ENCODE measurements at places on chromosomes 3 and 15.

DNA sequence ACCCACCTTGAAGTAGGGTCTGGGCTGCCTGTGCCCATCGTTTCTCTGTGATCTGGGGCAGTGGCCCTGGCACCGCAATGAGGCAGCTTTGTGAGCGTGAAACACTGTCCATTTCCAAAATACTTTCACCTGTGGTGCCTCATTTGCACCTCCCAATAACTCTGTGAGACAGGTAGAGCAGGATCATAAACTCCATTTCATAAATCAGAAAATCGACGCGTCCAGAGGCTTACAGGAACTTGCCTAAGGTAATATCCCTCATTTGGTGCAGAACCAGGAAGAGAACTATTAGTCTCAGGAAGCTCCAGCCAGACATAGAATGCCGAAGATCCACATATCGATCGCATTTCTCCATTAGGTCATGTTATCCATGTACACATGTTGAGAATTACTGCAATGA, 38.2 kb upstream of the SEMA4B start:
- DNase-seq = no peak

GRCh38 chr15:94744080-94744793, 512.9 kb downstream of the MCTP2 start:
- no peak for DNase-seq

DNA sequence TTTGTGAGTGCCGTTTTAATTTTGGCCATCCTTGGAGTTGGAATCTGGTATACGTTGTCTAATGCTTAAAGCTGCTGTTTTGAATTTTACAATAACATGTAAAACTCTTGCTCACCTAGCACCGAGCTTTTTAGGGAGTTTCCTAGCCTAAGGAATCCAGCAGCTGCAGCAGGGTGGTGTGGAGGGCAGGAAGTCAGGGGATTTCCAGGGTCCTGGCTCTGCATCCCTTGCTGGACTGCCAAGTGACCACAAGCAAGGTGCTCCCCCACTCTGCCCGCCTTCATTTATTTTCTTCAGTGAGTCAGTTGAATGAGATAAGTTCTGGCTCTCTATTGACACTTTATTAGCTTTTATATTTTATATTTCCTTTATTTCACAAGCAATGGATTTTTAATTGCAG, 113.7 kb downstream of the ATG7 start:
- DNase-seq = peak; percentile 75

DNA sequence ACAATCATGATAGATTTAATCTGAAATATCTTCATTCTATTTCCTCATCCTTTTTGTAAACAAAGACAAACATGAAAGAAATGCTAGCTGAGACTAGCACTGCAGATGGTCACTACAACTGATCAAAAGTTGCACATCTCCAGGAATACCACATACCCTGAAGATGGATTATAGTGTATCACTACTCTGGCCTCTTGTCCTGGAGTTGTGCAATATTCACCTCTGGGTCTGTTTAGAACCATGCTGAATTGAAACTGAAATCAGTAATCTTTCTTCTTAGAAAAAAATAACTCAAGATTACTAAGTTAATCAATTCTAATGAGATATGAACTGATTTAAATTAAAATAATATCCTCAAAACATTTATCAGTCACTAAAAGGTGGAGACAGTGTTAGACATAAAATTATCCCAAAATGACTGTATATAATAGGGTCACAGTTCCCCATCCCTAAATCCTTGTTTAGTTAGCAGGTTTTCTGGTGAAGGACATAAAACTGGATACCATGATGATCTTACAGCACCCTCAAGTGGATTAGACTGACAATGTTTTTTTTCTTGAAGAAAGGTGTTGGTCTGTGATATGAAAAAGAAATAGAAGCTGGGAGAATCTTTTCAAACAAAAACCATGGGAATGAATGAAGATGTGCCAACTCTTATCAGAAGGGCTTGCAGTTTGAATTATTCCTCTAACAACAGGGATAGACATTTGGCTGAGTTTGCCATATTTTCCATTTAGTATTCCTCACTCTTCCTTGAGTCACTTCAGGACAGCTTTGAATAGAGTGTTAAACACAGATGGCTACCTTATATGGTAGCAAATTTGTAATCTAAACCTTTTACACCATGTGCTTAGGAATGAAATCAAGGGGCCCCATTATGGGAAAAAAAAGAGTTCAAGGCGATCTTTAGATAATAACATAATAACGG, 7.1 kb upstream of the TTC14 start:
- no peak for DNase-seq

DNA sequence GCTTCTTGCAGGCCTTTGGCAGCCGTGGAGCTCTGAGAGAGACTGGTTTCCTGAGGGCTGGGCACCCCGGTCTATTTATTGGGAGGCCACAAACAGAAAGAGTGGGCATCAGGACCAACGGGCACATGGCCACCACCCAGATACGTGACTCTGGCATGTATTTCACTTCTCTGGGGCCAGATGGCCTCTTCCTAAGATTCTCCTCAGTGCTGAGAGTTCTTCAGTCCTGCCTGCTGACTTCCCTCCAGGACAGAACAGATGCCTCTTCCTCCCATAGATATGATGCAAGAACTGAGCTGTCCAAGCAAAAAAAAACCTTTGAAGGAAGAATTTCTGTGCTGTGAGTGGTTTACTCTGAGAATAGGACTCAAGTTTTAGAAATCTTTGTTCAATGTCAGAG, 107.7 kb downstream of the IGF2BP2 start:
- peak; percentile 62 for DNase-seq

GRCh38 chr15:91526424-91526823, 327.1 kb upstream of the SLCO3A1 start:
- no peak for DNase-seq

GRCh38 chr15:99482993-99483392, 82.8 kb upstream of the MEF2A start:
- no peak for DNase-seq

DNA sequence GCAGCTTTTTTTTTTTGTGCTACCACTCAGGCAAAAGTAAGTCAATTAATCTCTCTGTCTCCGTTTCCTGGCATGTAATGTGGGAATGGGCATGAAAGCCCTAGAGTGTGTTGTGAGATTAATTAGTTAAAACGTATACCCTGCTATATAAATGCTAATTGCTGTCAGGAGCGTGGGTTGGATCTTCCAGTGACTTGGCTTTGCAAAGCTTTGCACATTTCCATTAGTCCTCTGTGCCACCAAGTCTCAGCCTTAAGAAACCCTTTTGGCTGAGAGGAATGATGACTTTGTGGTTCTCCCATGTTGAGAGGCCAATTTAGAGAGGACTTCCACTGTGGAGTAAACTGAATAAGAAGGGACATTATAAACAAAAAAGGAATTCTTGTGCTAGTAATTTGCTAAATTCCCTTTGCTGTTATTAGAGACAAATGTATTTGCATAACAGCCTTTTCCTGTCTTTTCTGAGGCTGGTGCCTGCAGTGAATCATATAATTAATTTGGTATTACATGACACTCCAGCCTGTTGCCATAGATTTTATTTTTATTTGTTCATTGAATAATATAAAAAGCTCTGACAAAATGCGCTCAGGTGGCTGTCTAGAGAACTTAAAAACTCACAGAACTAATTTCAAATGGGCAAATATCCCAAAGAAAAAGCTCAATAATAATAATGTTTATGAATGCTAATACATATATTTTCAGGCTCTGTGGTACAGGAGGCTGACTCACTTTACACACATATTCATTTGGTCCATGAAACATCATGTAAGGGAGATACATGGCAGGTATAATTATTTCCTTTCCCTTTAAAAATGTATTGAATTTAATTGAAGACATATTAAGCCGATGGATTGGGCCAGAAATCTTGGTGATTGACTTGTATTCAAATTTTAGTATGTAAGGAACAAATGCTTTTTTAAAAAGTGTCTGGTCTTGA, 82.7 kb downstream of the IL1RAP start:
- DNase-seq = no peak

DNA sequence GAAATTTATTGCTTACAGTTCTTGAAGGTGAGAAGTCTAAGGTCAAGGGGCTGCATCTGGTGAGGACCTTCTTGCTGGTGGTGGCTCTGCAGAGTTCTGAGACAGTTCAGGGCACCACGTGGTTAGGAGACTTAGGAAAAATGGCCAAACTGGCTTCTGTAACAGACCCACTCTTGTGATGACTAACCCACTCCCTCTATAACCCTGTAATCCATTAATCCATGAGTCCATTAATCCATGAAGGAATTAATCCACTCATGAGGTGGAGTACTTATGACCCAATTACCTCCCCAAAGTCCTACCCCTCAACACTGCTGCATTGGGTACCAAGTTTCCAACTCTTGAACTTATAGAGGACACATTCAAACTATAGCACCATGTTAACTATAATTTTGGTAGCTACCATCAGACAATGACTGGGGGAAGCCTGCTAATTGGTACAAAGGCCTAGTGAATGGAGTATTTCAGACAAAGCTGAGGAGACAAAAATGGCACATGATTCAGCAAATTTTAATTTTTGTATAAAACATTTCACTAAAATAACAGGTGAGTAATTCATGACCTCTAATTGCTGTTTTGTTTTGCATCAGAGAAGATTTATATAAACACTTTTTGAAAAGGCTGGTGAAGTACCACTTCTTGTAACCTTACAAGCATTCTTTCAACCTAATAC, 374.1 kb upstream of the TBL1XR1 start:
- no peak for DNase-seq

DNA sequence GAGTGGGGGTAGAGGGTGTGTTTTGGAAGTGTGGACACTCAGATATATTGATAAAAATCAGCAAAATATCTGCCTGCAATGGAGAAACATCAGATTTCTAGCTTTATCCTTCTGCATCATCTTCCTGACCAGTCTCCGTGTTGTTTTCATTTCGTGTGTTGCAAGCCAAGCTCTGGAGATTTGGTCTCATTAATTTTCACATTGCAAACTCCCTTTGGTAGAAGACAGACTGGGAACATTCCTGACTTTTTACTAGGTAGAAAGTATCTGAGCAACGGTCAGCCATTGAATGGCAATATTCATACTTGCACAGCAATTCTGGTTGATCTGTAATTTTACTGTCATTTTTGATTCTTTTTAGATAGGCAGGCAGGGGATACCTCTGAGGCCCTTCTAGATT, 30.4 kb downstream of the FSTL1 start:
- no peak for DNase-seq

DNA sequence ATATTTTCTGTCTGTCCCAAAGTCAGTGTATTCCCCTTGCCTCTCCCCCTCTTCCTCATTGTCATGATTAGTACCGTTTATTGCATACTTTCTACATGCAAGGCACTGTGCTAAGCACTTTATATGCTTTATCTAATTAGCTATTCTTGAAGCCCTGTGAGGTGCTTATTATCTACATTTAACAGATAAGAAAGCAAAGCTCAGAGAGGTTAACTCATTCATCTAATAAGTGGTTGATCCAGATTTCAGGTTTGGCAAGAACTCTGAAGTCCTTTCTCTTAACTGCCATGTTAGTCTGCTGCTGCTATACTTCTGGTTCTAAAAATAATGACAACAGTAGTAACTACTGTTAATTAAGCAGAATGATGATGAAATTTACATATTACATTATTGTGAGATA, 13.5 kb downstream of the IQGAP1 start:
- no peak for DNase-seq

- DNase-seq = no peak
These were observed 26.8 kb downstream of the CAPN3 start for GRCh38 chr15:42385980-42386700.

DNA sequence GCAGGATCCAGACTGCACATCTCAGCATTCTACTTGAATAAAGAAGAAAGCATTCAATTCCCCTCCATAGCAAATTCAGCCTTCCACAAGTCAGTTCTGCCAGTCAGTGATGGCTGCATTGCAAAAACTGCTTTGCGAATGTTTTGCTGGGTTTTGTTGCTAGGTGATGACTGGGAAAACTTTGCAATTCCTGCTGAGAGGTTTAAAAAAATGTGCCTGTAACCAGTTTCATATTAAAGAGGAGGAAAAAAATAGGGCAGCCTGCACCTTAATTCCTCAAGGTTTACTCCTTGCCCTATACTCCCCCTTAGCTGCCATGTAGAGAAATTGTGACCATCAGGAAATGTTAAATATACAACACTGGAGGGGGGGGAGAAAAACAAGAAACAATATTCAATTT, 225.6 kb upstream of the ATP11B start:
- DNase-seq = no peak

- no peak for DNase-seq
These were observed 574.5 kb upstream of the TBL1XR1 start for GRCh38 chr3:177771780-177772179.

GRCh38 chr3:182108371-182108770, 396.6 kb downstream of the SOX2 start:
- DNase-seq = no peak

- DNase-seq = no peak
These were observed 35.7 kb downstream of the FLNB start for GRCh38 chr3:58043933-58044332.

- no peak for DNase-seq
These were observed 339.7 kb downstream of the NLGN1 start for GRCh38 chr3:173737167-173737808.

DNA sequence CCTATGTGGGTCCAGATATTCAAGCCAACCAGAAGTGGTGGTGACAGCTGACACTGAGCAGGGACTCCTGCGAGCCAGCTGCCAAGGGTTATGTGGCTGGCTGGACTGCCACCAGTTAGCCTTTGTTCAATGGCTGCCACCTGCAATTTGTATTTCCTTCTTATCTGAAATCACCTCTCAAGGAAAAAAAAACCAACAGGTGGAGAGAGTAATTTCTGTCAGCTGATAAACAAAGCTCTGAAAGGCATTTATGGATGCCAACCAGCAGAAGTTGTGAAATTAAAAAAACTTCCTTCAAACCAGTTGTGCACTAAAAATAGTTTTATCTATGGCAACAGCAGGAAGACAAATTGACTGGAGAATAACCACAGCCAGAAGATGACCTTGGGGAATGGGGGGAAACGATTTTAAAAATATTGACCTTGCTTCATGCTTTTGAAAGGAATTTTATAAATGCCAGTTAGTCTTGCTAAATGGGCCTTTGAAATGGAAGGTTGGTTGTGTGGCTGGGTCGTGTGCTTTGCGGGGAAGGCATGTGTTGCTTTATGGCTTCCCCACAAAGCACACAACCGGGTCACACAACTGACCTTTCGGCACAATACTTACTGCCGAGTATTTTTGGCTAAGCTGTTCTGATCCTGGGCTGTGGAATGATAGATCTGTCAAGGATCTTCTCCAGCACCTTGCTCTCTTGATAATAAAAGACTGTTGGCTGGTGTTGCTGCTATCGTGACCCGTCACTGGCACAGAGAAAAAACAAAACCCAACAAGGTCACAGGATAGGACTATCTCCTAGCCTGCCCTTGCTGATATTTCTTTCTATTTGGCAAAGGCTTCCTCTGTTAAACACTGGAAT, 3.5 kb downstream of the MYZAP start:
- no peak for DNase-seq

GRCh38 chr3:126442094-126442855, 33.4 kb downstream of the ZXDC start:
- no peak for DNase-seq

- DNase-seq = no peak
These were observed 160.8 kb upstream of the MANF start for GRCh38 chr3:51224283-51224682.

- DNase-seq = no peak
These were observed 121.4 kb upstream of the SGO1 start for GRCh38 chr3:20307383-20307782.

Measured in non-pigmented ciliary epithelial cell (primary cell).